ENCODE measurements at places on chromosomes 7 and 10.

DNA sequence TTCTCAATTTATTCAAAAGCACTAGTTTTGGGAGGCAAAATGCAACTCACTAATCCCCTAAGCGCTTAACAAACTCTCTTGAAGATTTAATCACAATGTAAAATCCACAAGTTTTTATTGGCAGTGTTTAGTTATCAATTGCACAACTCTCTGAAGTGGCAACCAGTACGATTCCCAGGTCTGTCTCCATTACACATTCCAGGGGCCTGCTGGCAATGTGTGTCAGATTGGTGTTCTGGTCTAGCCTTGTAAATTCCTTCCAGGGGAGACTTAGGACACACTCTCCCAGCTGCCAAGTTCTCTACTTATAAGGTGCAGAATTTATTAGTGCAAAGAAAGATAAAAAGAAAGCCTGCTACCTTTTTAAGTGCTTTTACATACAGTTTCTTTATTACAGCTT, 164.7 kb upstream of the HPS1 start:
- no peak for DNase-seq

GRCh38 chr10:51886438-51887068, 187.2 kb upstream of the CSTF2T start:
- DNase-seq: peak; percentile 86

DNA sequence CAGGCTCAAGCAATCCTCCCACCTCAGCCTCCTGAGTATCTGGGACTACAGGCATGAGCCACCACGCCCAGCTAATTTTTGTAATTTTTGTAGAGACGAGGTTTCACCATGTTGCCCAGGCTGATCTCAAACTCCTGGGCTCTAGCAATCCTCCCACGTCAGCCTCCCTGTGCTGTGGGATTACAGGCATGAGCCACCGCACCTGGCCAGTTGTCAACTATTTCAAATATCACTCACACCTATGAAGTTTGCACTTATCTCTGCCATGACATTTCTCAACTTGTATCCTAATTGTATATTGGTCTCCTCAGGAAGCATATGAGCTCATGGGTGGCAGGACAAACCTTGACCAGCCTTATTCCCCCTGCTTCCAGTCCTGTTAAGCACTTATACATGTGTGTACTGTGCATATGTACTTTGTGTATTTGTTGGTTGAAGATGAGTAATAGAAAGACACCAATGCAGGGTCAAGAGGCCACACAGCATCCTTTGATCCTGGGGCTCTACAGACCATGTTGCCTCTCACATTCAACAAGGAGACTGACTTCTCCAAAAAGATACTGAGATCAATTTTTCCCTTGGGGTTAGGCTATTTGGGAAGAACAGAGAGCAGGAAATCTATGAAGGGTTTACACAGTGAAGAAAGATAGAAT, 82.2 kb downstream of the SLC16A9 start:
- DNase-seq: no peak

GRCh38 chr7:28018446-28018845, 162.1 kb downstream of the JAZF1 start:
- DNase-seq: peak; percentile 42

- no peak for DNase-seq
These were observed 240.8 kb downstream of the CDK14 start for GRCh38 chr7:90836937-90837336.

DNA sequence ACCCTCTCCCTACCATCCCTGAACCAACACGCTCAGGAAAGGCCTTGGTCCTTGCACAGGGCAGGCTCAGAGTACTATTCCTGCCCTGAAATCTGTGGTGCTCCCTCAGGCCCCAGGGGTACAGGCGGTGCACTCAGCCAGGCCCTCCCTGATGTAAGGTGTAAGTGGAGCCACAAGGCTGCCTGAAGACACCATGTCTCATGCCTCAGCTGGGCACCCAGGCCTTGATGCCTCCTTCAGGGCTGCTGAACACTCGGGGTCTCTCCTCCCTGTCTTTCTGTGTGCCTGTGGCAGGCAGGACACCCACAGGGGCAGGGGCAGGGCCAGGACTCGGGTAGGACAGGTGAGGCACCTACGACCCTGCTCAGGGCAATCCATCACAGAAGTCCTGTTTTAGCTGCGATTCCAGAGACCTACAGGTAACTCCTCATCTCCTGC, 22.9 kb upstream of the ANTXRL start:
- no peak for DNase-seq

- DNase-seq: no peak
These were observed 701.6 kb upstream of the ANKRD30A start for GRCh38 chr10:36423821-36424248.

- peak; percentile 75 for DNase-seq
These were observed 856 bp downstream of the ARHGAP21 start for GRCh38 chr10:24722676-24723385.

DNA sequence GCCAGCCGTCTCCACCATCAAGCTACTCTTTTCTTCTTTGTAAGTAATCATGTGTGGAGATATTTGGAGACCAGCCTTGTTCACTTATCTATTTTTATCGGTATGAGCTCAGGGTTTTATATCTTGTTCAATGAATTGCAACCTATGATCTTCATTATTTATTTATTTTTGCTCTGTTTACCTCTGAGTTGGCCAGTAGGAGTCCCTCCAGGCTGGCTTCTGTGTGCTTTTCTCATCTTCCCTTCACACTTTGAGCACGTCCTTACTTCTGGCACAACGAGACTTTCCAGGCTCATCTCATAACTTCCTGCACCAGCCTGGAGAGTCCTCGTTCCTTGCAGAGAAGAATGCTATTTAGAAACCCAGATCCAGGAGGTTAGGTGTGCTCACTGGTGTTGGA, 375.8 kb upstream of the PODXL start:
- DNase-seq: no peak

DNA sequence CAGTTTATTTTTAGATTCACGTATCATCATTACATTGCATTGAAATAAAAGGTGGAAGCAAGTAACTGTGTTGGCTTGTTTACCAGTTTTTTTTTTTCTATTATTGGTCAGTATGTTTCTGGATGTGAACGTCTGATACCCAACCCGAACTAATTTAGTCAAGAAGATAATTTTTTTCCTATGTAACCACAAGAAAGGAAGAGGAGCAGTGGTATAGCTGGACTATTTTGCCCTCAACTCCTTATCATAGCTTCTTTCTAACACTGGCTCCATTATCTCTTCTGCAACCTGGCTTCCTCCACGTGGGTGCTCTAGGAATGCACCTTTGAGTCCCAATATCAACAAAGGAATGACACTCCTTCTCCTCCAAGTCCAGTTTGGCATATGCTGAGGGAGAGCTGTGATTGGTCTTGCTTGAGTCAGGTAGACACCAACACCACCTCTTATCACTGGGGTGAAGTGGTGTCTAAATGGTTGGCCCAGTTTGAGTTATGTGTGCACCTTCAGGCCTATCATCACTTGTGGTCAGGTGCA, 29.4 kb downstream of the OR9A2 start:
- DNase-seq: no peak

- DNase-seq: no peak
These were observed 11.0 kb downstream of the RRP12 start for GRCh38 chr10:97390091-97390490.

DNA sequence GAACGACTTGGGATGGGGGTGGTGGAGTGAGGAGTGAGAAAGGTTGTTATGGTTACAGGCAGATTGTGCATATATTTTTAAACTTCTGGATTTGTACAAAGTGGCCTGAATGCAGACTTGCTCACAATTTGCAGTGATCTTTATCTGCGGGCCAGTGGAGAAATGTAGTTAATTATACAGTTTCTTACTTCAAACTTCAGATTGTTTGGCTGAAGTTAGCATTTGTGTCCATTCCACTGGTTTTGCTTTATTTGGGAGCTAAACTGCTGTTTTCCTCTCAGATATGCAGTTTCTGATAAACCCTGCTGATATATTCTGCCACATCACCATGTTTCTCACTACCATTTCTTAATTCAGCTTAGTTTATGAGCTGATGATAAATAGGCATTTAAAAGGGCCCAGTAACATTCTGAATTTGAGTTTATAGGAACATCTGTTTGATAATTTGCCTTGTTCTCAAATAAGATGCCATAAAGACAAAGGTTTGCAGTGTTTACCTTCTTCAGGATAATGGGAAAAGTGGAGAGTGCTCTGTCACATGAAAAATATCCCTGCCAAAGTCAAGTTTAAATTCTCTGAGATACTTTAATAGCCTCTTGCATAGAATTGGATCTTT, 170.1 kb downstream of the ST7 start:
- DNase-seq: no peak

- no peak for DNase-seq
These were observed 908.3 kb downstream of the GRID1 start for GRCh38 chr10:85458324-85458723.

GRCh38 chr7:135717693-135718092, 10.3 kb downstream of the SLC13A4 start:
- DNase-seq: no peak

DNA sequence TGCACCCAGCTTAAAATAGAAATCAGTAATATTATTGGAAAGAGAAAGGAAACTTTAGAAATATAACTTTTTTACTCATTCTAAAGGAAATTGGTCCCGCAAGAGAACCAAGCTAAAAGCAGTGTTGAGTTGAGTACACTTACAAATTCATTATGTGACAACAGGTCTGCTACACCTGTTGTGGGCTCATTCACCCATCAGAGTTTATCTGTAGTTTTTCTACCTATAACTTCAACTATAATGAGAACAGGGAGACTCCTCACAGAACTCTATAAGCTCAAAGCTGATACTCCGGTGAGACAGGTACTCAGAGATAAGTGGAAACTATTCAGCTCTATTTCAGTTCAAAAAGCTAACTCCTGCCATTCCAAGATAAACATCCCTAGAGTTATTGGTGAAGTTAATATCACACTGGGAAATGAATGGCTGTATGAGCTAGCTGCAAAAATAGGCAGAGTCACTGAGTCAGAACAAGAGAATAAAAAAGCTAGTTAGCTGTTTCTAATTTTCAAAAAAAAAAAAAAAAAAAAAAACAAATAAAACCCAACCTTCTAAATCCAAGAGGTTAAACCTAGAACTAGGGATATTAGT, 121.3 kb downstream of the PPP1R3A start:
- peak; percentile 51 for DNase-seq

DNA sequence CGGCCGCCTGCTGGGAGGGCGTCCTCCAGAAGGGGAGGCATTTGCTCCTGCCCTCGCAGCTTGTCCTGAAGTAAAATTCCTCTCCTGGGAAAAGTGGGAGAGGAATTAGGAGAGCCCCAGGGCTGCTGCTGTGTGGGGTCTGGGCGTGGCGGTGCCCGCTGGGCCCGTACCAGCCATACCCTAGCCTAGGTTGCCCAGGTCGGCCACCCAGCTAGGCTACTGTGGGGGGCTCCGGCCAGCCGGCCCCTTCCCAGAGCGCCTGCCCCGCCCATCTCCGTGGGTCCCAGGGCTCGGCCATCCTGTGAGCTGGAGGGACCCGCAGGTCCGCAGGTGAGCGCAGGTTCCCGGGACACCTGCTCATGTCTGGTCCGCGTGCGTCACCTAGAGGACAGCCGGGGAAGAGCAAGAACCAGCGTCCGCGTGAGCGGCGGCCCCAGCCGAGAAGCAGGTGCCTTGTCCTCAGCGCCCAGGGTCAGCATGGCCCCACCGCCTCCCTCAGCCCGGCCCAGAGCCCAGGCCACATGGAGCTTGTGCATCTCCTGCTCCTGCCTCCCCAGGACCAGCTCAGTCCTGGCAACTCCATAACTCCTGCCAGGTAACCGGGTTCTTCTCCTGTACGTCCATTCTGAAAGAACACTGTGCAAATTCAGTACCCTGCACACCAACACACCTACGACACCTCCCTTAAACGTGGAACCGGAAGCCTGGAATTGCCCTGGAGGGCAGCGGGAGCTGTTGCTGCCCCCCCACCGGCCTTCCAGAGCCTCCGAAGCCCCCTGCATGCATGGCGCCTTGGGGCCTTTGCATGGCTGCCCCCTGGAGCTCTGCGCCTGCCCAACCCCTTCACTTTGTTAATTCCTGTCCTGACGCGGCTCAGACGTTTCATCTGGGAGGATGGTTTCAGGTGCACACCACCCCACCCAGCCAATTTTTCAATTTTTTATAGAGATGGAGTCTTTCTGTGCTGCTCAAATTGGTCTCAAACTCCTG, 22.8 kb upstream of the FOXL3 start:
- DNase-seq: no peak

GRCh38 chr7:52712938-52713337, 322.5 kb upstream of the POM121L12 start:
- no peak for DNase-seq

DNA sequence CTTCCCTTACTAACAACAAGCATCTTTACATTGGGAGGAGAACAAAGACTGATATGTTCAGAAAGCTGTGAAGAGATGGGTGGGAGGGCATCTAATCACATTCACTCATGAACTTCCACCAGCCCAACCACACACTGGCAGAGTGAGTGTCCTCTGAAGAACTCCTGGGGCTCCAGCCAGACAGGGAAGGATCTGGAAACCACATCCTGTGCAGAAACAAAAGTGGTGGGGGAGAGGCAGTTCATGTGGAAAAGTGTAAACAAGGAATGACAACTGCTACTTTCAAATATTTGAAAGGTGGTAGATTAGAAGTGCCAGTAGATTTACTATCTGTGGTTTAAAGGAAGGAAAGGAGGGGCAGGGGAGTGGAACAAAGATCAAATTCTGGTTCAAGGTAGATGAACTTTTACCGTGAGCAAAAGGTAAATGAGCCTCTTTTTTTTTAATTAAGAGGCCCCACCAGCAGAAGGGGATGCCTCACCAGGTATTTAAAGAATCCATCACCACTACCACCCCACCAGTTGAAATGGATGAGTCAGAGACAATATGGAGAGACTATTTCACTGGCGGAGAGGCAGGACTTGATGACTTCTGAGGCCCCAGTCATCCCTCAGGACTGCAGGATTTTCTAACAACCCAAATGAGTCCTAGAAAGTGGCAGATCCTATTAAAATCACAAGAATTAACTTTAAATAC, 34.5 kb downstream of the GOT1 start:
- DNase-seq: peak; percentile 89

DNA sequence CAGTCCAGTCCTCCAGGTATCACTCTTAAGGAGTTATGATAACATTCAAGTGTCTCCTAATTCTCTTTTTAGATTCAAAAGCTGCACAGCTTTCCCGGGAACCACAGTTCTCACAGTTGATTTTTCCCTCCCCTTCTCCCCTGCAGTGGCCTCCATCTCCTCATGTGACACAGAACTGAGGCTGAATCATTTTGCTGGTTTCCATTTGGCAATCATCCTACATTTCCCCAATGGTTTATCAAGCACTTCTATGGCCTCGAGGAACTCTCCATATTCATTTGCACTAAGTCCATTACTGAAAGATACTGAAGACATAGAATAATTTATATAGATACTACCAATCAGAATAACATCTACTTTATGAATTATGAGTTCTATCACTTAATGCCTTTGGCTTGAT, 484.9 kb downstream of the GPAM start:
- no peak for DNase-seq

DNA sequence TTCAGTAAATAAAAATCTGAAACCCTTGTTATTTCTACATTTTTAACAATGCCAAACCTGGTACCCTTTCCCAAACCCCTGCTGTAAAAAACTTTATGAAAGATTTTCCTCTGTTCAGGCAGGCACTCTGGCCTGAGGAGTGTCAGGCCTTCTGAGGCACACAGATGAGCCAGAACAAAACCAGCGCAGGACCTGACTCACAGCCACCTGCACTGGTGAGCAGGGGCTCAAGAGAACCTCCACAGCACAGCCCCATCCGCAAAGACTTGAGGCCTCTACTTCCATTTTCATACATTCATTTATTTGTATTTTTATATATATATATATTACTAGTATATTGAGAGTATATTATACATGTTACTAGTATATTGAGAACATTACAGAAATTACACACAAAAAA, 49.4 kb downstream of the COBL start:
- no peak for DNase-seq
